ENCODE measurements at places on chromosomes 2 and 18.

GRCh38 chr18:13286456-13287125 is 68.0 kb downstream of the LDLRAD4 start:
- DNase-seq: no peak

GRCh38 chr18:77376043-77376732 is 126.5 kb downstream of the GALR1 start:
- no peak for DNase-seq

- DNase-seq: no peak
Measured at GRCh38 chr2:44722026-44722625, 219.4 kb upstream of the SIX3 start.

GRCh38 chr2:204436230-204436629 is 109.0 kb upstream of the PARD3B start:
- no peak for DNase-seq

GRCh38 chr2:209834767-209835166 is 63.1 kb downstream of the UNC80 start:
- DNase-seq: no peak

DNA sequence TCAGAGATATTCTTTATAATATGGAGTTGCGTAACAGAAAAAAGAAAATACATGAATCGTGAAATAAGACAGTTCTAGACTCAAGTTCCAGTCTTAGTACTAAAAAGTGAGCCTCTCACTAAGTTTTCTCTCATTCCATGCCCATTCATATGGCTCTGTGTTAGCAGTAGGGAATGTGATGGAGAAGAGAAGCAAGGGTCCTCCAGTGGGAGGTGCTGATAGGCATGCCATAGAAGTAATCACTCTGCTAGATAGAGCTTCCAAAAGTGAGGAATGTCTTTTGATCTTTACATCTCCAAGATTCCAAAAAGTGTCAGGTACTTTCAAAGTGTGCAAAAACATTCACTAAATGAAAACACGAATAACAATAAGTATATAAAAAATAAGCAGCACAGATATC is 678.4 kb downstream of the DCDC2C start:
- DNase-seq: no peak

DNA sequence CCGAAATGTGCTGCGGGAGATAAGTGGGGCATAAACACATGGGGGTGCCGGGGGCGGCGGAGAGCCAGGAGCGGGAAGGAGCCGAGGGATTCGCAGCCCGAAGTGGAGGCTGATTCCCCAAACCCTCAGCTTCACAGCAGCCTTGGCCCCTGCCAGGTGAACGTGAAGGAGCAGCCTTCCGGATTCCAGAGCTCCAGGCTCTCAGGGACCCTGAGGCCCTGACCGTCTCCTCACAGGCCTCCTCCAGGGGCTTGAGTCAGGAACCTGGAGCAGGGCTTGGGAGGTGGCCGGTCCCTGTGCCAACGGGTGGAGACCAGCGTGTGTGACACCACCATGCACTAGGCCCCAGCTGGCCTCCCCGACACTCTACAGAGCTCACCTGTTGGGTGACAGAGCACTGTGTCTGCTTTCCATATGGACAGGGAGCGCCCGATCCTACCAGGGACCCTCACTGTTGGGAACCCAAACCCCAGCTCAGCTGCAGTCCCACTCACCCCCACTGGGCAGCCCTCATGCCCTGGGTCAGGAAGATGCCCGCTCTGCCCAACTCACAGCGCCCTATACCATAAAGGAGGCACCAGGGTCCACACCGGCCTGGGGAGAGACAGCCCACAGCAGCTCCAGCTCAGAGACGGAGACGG is 117.6 kb upstream of the OTOS start:
- DNase-seq: no peak

DNA sequence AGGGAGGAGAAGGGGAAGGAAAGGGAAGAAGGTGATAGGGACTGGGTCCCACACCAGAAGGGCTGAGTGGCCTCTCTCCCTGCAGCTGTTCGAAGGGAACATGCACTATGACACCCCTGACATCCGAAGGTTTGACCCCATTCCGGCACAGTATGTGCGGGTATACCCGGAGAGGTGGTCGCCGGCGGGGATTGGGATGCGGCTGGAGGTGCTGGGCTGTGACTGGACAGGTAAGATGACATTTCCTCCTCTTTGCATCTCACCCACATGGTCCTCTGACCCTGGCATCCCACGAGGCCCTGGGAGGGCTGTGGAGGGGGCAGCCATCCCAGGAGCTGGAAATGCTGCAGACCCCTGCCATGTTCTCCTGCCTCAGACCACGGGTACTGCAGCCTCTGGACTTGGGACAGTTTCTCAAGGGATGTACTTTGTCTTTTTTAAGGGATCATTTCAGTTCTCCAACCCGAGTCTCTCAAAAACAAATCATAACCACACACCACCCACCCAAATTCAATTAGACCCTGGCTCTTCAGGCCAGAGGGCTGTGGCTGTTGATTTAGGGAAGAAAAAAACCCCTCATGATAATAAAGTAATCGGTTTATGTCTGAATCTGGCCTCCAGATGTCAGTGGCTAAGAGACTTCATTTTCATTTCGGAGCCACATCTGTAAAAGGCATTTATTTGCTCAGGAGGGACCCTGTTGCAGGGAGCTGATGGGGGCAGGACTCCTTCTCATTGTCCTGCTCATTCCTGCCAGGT is 63.5 kb downstream of the NRP2 start:
- no peak for DNase-seq

- no peak for DNase-seq
Measured at GRCh38 chr18:33369711-33370449, 70.6 kb downstream of the CCDC178 start.

GRCh38 chr18:10013621-10014543 is 100.1 kb downstream of the VAPA start:
- no peak for DNase-seq

- DNase-seq: no peak
Measured at GRCh38 chr18:2900684-2901422, 54.0 kb downstream of the EMILIN2 start.

DNA sequence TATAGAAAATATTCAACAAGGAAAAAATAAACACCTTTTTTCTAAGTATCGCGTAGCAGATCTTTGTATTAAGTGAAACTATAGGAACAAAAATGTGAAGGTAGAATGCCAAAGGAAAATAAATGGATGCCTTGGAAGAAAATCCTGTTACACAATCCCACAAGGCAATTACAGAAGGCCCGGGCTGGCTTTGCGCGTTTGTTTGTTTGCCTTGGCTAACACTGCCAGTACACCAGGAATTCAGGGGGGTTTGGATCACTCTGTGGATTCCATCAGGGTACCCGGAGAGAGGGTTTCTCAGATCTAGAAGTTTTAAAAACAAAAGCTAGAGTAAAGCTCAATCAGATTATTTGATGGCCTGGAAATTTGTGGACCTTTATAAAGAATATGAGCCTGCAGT is 478.3 kb downstream of the FBXO15 start:
- DNase-seq: no peak

DNA sequence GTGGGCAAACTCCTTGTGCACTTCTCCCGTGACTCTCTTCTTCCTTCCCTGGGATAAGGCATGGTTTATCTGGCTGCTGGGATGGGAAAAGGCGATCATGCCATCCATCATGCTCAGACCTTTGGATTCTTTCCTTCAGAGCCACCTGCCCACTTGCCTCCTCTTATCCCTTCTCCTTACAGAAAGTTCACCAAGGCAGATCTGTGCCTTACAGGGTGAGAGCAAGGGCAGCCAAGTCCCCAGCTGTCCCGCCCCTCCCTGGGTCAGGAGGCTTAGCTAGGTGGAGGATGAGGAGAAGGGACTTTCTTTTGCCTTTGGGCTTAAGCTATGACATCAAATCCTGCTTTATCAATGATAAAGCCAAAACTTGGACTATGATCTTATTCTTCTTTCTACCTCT is 47.6 kb downstream of the KCNE4 start:
- DNase-seq: no peak

DNA sequence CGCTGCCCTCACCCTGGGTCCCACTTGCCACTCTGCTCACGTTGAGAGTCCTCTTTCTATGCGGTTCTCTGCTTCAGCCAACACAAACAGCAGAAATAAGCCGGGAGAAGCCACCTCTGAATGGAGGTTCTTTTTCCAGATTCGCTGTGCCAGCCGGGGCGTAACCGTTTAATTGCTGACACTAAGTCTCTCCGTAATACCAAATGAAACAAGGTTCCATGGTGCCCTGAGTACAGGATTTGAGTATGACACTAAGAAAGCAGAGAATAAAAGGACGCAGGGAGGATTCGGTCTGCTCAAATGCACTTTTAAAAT is 37.6 kb downstream of the CTIF start:
- DNase-seq: no peak

- DNase-seq: no peak
Measured at GRCh38 chr18:46060359-46060841, 11.7 kb downstream of the PSTPIP2 start.

DNA sequence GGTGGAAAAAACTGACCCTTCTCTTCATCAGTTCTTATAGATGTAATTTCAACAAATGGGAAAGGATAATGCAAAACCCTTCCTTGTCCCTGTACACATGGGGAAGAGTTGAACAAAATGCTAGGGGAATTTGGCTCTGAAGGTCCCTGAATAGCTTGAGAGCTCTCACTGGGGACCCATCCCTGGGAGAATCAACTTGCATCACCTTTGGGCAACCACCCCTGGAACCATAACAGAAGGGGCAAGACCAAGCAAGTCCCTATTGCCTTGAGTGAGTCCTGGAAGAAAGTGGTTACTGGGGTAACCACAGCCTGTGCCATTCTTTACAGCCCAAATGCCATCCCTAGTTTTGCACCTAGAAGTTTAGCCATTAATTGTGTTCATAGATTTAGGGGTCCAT is 52.2 kb upstream of the B3GNT2 start:
- no peak for DNase-seq

GRCh38 chr2:96109931-96110511 is 6.3 kb downstream of the ADRA2B start:
- no peak for DNase-seq

GRCh38 chr2:134027980-134028379 is 225.9 kb upstream of the MGAT5 start:
- no peak for DNase-seq

DNA sequence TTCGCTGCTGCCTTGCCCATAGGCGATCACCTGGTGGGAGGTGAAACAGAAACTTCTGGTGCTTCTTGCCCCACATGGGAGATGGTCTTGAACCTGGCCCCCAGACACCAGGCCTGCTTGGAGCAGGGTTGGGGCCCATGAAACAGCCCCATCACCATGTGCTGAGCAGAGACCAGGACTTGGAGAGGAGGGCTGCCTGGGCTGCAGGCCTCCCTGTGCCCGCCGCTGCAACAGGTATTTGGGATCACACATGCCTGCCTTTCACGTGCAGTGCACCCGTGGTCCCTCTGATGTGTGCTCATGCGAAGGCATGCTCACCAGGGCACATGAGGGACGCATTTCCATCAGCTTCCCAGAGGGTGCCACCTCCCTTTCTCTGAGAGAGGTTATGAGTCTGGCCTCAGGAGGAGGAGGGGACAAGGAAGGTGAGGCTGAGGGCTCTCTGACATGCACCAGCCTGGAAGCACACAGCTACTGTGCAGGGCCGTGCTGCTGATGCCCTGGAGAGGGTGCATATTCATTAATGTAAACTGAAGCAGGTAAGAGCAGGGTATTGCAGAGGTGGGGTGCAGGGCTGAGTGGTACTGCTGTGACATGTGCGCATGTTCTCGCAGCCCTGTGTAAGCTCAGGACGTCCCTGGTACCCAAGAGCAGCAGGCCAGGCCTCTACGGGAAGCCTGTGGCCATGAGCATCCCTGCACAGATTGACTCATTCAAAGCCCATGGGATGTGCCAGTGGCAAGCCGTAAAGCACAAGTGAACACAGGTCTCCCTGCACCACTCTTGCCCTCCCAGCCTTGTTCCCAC is 4.2 kb upstream of the OXER1 start:
- DNase-seq: no peak

- no peak for DNase-seq
Measured at GRCh38 chr2:180892091-180892490, 88.3 kb upstream of the UBE2E3 start.

GRCh38 chr18:31487246-31488015 is 10.5 kb upstream of the DSG2 start:
- DNase-seq: no peak

DNA sequence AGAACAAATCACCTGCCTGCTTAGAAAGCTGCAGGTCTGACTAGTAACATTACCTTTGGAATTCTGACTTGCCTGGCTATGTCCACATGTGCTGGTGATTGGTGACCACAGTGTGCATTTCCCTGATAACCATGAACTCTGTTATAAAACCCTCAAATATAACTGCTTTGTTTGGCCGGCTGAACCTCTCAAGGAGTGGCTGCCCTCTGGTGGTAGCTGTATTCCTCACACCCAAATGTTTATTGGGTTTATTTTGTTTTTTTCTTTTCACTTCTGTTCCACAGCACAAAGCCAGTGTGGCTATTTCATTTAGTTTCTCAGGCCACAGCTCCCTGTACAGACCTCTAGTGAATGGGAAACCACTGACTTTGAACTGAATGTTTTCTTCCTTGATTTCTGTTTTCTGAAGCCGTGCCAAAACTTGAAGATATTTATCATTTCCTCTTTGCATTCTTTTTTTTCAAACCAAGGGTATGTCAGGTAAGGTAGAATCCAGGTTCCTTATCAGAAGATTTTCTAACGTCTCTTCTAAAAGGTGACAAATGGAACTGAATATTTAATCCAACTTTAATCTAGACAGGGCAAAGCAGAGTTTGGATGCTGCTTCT is 549.0 kb upstream of the VRK2 start:
- DNase-seq: peak; percentile 70

- DNase-seq: peak; percentile 87
Measured at GRCh38 chr2:184646177-184646576, 47.8 kb downstream of the ZNF804A start.

GRCh38 chr2:19790291-19790690 is 111.5 kb downstream of the TTC32 start:
- DNase-seq: peak; percentile 93

DNA sequence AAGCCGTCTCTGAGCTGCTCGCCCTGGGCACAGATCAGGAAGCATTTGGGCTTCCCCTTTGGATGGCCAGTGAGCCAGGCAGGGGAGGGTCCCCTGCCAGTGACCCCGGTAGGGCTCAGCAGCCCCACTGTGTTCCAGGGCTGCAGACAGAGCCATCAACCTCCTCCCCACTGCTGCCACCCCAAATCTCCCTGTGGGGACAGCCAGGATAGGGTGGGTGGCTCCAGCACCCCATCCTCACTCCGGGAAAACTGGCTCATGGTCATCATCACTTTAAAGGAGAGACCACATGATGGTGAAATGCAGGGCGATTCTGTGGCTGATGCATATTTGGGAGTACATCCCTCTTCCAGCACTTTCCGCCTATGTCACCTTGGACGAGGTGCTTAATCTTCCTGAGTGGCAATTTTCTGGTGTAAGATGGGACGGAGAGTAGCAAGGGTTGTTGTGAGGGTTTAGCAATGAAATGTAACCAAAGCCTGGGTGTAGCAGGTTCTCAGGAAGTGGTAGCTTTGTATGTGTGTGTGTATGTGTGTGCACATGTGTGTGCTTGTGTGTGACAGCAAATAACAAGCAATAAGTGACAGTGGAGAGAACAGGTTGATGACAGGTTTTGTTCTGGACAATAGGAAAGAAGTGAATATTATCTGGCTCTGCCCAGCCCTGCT is 61.8 kb downstream of the ACAA2 start:
- no peak for DNase-seq

All from SJCRH30 (cell line).